Activated CD4-positive, alpha-beta T cell treated with anti-CD3 and anti-CD28 coated beads, Interleukin-2, Interleukin-6, amounts not matched to agents 100 ng/mL and 50 ng/mL, durations not matched to agents 16 hours and 8 hours (primary cell): ENCODE measurements at places on chromosomes 16 and 17.

DNA sequence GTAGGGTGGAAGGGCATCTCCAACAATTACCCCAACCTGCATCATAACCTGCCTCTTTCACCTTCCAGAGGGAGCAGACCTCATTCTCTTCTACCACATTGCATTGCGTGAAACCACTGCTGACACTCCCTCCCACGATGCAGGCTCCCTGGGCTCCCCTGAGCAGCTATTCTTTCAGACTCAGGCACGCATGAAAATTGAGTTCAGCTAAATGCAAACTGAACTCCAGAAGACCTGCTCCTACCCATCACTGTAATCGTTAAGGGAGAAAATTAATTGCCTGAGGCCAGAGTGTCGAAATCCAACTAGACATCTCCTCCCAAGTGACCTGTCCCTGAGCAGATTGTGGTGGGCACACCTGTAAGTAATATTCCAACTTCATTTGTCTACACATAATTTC, 186.0 kb downstream of the GRIN2A start:
- DNase-seq: no peak

DNA sequence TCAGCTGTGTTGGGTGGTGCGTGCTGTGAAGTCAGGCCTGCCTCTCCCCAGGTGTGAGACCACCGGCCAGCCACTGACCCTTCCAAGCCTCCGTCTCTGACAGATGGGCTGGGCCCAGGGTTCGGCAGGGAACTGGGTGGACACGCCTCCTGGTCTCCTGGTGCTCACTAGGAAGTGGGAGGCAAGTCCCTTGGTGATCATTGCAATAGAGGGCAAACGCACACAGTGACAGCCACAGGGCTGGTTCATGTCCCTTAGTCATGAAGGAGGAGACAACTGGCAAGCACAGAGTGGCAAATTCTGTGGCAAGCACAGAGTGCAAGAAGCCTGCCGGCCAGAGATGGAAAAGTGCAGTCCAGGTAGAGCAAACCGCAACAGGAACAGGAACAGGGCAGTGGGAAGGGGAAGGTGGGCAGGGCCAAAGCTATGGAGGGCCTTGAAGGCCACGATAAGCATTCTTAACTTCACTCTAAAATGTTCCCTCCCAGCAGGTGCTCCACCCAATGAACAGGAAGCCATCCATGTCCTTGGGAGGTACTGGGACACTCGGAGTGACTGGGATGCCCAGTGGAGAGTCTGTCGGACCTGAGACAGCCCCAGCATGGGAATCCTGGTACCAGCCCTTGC, 21.9 kb downstream of the USP7 start:
- DNase-seq: no peak

GRCh38 chr16:23642246-23642774, 1.0 kb downstream of the DCTN5 start:
- no peak for DNase-seq

DNA sequence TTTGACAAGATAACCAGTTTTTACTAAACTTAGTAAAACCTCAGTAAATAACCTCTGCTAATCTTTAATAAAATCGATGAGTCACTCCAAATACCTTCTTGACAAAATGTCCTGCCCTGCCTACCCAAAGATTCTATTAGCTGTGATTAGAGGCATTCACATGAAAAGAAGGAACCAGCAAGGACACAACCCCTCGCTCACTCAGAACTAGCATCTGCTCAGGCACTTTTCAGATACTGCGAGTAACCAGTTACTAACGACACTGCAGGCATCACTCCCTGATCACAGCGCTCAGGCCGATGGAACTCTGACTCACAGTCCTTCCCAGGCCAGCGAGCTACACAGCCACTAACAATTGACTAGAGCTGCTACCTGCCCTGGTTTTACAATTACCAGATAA, 24.3 kb downstream of the PELP1 start:
- DNase-seq: no peak

- DNase-seq: no peak
These were observed 931 bp upstream of the WIPF2 start for GRCh38 chr17:40218006-40218739.

DNA sequence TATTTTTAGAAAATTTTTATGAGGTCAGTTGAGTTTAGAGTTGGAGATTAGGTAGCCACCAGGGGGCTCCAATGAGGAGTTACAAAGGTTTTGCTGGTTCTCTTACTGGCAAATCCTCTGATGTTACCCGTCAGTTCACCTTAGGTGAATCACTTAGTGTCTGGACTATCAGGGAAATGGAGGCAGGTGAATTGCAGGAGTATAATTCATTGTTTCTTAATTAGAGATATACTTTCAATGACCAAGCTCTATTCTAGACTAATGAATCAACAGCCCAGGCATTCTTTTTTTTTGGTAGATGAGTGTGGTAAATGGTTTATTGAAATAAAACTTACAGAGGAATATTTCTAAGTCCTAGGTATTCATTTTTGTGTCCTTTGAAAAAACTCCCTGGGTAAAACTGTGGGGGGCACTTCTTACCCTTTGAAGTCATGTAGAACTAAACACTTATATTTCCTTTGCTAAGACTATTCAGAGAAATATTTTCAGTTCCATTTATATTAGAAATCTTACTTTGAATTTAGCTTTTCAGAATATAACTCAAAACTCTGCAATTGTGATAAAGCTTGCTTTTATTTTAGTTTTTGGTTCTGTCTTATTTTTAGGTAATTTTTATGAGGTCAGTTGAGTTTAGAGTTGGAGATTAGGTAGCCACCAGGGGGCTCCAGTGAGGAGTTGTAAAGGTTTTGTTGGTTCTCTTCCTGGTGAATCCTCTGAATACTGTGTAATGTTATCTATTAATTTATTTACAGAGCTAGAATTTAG, 17.7 kb downstream of the PSMD11 start:
- DNase-seq: peak; percentile 74

- no peak for DNase-seq
These were observed 17.2 kb upstream of the TMEM92 start for GRCh38 chr17:50256826-50257618.

- no peak for DNase-seq
These were observed 157.7 kb upstream of the CDH11 start for GRCh38 chr16:65279576-65279975.

DNA sequence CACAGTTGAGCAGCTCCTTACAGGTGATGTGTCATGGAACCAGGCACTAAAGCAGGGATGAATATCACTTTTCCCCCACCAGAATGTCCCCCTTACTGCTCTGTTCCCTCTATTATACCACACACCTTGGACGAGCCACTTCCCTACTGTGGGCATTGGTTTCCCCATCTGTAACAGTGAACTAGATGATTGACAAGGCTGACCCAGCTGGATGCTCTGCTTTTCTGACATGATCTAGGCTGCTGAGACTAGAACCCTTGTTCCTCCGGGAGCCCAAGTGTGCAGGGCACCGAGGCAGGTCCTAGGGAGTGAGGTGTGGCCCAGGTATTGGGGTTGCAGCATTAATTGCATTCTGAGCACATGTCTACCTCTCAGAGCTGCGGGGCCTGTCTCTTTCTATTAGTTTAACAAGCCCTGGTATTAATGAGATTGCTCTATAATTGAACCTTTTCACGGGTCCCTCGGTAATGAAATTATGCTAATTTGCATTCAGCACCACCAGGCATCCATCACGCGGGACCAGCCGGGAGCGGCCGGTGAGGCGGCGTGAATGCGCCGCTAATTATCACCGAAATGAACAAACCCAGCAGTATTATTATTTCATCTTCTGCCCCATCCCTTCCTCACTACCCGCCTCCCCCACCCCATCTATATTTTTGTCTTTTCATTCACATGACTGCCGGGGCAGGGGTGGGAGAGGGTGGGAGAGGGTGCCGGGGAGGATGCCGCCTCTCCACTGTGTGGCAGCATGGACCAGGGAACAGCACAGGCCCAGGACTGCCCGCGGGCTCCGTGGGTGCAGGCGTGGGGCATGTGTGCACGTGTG, 121.1 kb downstream of the CYLD start:
- DNase-seq: no peak

GRCh38 chr17:51427856-51428255, 167.5 kb downstream of the UTP18 start:
- DNase-seq: peak; percentile 81

DNA sequence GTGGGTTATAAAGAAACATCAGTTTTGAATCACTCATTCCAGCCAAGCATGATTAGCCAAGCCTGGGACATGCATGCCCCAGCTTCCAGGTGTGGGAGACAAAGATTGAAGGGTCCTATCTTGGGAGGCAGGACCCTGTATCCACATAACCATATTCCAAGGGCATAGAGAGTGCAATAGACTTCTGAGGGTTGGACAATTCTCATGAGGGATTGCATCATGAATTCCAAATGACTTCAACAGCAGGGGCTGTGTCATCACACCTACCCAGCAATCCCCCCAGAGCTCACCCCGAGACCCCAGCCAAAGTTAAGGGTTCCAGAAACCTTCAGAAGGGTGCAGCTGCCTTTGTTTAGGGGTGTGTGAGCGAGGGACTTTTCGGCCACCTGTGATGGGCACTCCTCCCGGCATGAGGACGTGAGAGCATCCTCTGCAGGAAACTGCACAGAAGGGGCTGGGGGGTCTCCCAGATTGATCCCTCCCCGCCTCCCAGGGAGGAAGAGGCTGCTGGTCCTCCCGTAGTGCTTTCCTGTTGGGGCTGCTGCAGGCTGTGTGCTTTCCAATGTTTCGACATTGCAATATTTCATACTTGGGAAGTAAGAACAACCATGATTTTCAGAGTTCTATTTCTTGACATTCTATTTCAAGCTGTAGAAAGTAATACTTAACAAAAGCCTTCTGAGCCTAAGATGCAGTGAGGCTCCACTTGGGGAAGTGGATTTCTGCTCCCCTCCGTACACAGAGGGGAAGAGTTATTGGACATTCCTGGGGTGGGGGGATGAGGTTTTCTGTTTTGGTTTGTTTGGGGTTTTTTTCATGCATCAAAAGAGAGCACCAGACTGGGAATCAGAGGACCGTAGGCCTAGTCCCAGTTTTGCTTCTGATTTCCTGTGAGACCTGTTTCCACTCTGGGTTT, 13.3 kb upstream of the PITPNM3 start:
- no peak for DNase-seq

- no peak for DNase-seq
These were observed 23.4 kb upstream of the METRNL start for GRCh38 chr17:83055911-83056582.
